ENCODE measurements at places on chromosomes 6 and 20.

DNA sequence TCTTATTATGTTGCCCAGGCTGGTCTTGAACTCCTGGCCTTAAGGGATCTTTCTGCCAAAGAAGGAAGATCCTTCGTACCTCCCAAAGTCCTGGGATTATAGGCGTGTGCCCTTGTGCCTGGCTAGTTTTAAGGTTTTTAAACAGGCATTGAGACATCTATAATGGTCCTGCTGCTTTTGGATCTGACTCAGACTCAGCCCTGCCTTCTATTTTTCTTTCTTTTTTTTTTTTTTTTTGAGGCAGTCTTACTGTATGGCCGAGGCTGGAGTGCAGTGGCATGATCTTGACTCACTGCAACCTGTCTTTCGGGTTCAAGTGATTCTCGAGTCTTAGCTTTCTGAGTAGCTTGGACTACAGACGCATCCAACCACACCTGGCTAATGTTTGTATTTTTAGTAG is 73.7 kb downstream of the PHF20 start:
- DNase-seq, result no peak

DNA sequence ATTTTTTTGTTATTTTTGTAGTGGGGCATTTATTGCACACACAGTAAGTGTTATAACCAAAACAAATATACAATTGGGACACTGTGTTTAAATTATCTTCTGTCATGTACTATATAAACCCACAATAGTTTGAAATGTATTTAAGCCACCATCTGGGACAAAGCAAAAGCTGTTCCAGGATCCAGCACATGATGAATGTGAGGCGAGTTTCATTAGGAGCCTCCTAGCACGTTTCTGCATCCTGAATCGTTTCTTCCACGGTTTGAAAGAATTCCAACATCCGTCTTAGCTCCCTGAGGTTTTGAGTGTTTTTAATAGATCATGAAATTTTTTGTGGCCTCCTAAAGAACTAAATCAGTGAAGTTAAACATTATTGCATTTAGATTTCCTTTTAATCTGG is 65.8 kb downstream of the EYA4 start:
- no peak for DNase-seq

GRCh38 chr6:89413006-89413400 is 930 bp upstream of the RRAGD start:
- DNase-seq, result no peak

DNA sequence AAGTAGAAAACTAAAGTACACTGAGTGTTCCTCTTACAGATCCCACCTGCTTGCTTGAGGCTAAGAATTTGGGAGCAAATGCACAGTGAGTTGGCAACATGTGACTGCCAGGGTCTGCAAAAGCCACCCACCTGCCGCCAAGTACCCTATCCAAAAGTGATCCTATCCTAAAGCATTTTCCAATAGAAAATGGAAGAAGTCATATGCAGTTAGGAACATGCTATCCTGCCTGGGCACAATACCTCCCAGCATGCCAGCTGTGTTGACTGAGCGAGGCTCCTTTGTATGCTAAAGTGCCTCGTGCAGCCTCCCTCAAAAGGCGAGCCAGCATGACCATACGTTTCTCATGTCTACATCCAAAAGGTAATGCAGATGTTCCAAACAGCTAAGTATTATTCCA is 52.7 kb downstream of the TRAF3IP2 start:
- DNase-seq, result no peak

GRCh38 chr6:24718449-24719124 is 367 bp downstream of the C6orf62 start:
- DNase-seq, result no peak

DNA sequence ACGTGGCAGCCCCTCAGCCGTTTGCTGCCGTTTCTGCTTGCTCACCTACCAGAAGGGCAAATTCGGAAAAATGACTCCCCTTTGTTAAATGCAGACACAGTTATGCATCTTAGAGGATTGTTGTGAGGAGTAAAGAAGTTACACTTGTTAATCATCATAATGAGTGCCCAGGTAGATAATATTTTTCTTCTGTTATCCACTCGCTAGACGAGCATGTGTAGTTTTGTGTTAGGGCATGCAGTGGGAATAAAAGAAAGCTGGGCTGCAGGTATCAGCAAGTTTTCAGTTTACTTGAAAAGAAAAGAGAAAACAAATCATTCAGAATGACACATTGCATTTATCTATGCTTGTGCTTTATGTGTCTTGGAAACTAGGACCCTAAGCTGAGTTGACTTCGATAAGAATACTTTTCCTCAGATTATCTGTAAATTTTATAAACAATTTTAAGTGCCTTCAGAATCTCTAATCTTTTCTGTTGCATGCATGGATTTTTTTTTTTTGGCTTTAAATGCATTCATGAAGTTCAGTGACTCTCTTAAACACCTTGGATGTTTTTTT is 365.3 kb downstream of the QKI start:
- no peak for DNase-seq

DNA sequence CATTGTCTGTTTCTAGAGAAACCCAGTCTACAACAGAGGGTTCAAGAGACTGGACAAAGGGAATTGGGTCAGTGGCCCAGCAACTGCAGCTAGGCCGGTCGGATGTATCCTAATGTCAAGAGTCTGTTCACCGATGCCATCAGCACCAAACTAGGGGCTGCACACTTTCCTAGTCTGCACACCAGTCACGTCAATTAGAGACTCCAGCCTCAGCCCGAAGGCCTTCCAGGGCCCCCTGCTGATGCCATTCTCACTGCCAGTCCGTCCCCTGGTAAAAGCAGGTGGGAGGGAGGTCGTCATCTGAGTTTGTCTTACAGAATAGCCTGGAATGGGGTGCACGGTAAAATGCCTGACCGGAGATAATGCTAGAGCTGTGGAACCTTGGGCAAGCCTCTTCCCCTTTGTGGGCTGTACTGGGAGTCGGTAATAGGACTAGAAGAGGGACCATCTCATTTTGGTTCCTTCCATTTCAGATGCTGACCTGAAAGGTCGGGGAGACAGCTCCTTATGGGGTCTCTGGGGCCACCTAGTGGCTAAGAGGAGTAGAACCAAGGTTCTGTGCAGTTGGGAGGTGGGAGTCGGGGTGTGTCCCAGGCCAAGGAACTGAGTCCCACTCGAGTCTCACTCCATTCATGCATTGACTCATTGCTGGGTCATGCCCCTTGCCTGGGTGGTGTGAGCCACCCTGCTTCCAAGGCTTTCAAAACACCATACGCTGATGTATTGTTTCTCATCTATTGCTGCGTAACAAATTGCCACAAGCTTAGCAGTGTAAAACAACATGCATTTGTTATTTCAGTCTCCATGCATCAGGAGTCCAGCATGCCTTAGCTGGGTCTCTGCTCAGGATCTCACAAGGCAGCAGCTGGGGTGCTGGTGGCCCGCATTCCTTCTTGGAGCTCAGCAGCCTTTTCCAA is 5.1 kb downstream of the SOX12 start:
- peak; percentile 77 for DNase-seq

- no peak for DNase-seq
Observed at GRCh38 chr6:27811451-27811772, 100.8 kb downstream of the OR2B2 start.

- no peak for DNase-seq
Observed at GRCh38 chr20:48293671-48294070, 508.4 kb upstream of the SULF2 start.

- DNase-seq, result no peak
Observed at GRCh38 chr6:128657181-128657580, 136.8 kb upstream of the PTPRK start.

- DNase-seq, result no peak
Observed at GRCh38 chr6:6390849-6391602, 70.6 kb upstream of the F13A1 start.

DNA sequence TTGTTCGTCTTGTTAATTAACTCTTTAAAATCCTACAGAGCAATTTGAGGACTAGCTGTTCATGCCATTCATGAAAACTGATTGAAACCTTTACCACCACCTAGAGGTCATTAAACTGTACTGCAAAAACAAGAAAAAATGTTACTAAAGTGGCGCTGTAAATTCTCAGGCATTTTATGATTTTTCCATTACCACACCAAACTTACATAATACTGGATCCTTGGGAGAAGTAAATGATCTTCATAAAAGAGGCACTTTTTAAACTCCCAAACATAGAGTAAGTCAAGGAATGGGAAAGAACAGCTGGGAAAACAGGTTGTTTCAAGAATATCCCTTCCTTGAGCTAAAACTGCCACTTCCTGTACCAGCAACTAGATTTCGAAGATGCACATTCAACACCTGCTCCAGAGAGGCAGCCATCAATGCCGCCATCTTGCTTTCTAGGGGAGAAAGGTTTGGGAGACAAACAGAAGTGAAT is 54.3 kb downstream of the MYLIP start:
- DNase-seq, result peak; percentile 53

- DNase-seq, result no peak
Observed at GRCh38 chr6:121890307-121890910, 455.0 kb downstream of the GJA1 start.

DNA sequence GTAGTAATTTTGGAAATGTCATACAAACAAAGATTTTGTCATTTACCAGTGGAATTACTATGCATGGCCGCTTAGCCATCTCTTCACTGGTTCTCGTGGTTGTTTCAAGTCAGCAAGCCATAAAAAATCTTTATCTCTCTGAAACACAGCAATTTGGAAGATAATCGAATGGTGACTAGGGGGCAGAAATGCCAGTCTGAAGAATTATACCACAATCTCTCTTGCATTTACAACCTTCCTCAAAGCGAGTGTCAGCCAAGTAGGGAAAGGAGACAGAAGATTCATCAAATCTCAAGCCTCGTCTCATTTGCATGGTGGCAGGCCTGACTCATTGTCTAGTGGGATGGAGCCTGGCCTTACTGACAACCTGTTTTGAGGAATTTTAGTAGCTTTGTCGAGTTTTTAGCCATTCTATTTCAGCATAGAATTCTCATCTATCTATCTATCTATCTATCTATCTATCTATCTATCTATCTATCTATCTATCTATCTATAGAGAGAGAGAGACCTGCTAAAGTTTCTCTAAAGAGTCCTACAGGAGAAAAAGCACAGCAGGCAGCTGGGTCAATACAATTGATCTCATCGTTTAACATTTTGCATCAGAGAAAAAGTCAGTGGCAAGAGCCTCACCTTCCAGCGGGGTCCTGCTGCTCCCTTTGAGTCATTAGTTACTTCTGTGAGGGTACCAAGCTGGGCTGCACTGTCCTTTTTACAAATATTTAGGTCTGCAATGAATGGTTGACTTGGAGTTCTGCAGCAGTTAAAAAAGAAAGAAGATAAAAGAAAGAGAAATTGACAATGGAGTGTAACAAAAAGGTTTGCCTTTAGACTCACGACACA is 572.8 kb downstream of the TFAP2A start:
- no peak for DNase-seq

DNA sequence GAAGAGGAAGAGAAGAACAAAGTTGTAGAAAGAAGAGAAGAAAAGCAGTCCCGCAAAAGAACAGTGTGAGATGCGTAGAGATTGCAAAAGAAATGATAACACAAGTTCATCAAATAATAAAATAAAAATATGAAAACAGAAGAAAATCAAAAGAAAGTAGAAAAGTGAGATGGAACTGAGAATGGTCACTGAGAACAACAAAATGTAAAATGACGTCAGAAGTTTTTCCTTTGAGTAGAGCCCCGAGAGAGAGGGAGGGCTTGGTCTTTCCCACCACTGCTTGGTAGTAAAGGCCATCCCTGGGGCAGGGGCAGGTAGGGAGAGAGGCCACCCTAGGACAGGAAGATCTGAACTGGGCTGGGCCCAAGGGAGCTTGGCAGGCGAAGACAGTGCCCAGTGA is 533.7 kb downstream of the QKI start:
- no peak for DNase-seq

- DNase-seq, result no peak
Observed at GRCh38 chr20:23528867-23529431, 38.0 kb downstream of the CST8 start.

DNA sequence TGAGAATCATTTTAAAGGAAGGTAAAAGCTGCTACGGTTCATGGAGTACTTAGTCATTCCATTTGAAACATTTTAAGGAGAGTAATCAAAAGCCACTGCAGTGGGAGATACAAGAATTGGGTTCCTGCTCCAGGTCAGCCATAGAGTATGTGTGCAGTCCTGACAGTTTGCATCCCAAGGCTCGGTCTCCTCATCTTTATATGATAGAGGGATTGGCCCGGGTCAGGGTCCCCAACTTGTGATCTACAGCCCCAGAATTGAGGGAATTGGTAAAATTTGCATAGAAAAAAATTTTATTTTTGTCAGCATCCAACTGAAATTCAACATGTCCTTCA is 147.4 kb upstream of the PRND start:
- DNase-seq, result peak; percentile 42

- peak; percentile 59 for DNase-seq
Observed at GRCh38 chr6:158042245-158042798, 60.7 kb downstream of the SYNJ2 start.

DNA sequence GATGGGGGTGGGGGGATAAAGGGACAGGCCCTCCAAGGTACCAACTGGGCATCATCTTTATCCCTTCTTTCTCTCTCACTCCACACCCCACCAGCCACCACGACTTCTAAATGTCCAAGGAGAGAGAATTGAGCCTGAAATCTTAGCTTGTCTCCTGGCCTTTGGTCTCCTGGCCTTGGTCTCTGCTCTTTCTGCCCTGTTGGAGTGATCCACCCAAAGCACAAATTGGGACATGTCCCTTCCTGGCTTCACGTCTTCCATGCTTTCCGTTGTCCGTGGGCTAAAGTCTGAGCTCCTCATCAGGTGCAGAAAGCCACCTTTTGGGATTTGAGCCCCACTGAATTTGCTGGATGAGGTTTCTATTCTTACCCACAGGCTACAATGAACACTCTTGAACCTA is 8.4 kb downstream of the ADIG start:
- DNase-seq, result no peak

DNA sequence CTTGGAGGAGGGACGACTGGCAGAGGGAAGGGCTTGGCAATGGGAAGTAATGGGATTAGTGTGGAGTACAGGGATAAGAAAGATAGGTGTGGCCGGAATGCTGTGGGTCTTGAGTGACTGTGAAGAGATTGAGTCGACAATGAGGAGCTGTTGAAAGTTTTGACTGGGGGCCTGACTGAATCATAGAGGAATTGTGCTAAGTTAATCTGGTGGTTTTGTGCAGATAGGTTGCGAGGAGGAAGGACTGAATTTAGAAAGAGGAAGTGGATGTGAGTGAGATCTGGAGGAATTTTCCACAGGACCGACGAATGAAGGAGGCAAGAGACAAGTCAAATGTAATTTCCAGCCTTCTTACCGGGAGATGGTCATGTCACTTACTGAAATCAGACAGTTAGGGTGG is 143.9 kb upstream of the RALGAPA2 start:
- DNase-seq, result no peak

GRCh38 chr6:32190054-32190851 is at the start of gene PBX2:
PBX2 (minus strand) TSS chr6:32190202; CDS start chr6:32189915, 287 bp downstream.
- DNase-seq, result peak; percentile 82

- DNase-seq, result no peak
Observed at GRCh38 chr20:46284040-46284427, 24.3 kb downstream of the CDH22 start.

GRCh38 chr6:7311917-7312615 is 933 bp downstream of the SSR1 start:
- DNase-seq, result no peak

DNA sequence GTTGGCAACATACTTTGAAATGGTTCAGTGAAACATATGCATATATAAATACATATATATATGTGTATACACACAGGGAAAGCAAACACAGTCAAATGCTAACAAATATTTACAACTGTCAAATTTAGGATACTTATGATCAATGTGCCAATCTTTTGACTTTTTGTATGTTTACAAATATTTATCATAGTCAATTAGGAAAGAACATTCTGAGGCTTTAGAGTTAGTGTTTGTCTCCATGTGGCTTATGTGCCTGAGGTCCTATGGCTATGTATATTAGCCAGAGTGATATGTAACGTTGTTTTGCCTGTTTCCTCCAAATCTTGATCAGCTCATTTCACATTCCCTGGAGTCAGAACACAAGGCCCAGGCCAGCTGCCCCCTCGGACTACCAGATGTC is 126.5 kb upstream of the MAN1A1 start:
- DNase-seq, result no peak

All from HCEC 1CT (cell line).